ENCODE measurements at places on chromosomes 11 and 22. TPM values are rescaled to one million over a fixed set of nuclear protein-coding genes. Genes with fewer than 3 reads are reported as not detected.

GRCh38 chr22:25548866-25549464, 15.5 kb upstream of the GRK3 start:
- no peak for DNase-seq

- peak; percentile 52 for DNase-seq
Observed at GRCh38 chr22:40036591-40037225, 42.0 kb downstream of the FAM83F start.

MEI1 gene
- 0.18 TPM for total RNA-seq

PGA4 gene
- total RNA-seq = not detected

DNA sequence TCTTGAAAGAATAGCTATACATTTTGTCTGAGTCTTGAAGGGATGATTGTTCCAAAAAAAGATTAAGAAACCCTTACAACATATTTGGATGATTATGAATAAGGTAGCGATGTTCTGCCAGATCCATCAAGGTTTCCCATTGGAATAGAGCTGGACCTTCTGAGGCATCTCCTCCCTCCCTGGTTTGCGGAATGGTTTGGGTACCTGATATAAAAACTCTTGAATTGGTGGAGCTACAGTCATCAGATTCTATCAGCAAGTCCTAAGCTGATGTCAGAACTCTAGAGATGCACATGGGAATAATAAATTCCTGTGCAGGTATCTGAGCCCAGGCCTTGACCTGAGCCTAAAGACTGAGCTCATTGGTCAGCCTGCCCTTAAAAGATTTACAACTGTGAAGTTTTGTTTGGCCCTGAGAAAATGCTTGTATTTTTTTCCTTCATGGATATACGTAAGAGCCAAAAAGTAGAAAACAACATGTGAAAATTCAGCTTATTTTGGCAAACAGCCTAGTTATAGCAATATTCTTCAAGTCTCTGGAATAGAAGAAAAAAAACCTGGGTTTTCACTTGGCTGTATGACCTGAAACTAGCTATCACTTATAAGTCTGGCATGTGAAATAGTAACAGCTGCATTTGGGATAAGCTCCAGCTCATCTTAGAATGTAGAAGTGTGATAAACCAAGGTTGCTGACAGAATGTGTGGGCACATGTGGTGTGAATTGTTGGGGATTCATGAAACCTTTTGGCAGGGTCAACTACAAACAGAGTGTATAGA, 265.7 kb upstream of the CTSC start:
- no peak for DNase-seq

GRCh38 chr22:48607901-48608662, 1219.6 kb downstream of the BRD1 start:
- no peak for DNase-seq

GRCh38 chr11:128240546-128240945, 346.8 kb downstream of the ETS1 start:
- DNase-seq = no peak

OR56A3 gene
- total RNA-seq = not detected

DNA sequence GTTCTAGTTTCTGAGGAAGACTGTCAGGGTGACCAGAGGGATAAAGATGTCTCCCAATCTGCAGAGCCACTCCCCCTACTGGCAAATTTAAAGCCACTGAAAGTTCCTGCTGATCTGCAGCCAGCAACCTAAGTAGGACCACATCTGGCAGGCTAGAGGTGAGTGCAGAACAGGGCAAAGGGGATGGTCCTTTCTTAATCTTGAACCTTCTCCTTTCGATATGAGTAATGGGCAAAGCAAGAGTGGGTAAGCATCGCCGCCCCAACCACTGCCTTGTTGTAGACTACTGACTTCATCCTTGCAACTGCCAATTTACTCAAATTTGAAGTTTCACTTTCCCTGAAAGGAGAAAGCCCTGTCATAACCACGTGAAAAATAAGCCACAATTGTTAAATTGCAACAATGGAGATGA, 30.7 kb downstream of the SCUBE2 start:
- no peak for DNase-seq

DNA sequence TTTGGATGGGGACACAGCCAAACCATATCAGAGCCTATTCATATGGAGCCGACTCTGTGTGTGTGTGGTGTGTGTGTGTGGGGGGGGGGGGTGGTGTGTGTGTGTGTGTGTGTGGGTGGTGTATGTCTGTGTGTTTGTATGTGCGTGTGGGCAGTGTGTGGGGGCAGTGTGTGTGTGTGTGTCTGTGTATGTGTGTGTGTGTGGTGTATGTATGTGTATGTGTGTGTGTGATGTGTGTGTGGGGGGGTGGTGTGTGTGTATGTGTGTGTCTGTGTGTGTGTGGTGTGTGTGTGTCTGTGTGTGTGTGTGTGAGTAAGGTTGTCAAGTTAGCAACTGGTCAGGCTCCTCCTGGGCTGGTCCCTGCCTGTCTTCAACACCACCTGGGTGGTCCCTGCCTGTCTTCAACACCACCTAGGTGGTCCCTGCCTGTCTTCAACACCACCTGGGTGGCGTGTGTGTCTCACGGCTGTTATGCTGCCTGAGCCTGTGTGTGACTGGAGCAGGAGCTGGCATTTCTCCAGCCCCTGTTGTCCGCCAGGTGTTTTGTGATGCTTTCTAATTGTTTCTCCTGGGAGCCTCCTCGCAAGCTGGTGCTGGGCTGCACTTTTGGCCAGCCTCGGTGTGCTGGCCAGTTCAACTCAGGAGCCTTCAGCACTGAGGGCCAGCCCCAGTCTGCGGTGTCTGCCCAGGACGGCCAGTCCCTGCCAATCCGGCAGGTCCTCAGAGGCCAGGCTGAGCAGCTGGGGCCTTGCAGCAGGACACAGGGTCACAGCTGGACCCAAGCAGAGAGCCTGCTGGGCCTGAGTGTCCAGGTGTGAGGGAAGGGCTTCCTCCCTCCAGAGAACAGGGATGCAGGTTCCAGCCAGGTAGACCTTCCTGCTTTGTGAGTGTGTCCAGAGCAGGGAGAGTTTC, 21.5 kb upstream of the PVALB start:
- no peak for DNase-seq

TYMP gene
- 56.0 TPM for total RNA-seq

DNA sequence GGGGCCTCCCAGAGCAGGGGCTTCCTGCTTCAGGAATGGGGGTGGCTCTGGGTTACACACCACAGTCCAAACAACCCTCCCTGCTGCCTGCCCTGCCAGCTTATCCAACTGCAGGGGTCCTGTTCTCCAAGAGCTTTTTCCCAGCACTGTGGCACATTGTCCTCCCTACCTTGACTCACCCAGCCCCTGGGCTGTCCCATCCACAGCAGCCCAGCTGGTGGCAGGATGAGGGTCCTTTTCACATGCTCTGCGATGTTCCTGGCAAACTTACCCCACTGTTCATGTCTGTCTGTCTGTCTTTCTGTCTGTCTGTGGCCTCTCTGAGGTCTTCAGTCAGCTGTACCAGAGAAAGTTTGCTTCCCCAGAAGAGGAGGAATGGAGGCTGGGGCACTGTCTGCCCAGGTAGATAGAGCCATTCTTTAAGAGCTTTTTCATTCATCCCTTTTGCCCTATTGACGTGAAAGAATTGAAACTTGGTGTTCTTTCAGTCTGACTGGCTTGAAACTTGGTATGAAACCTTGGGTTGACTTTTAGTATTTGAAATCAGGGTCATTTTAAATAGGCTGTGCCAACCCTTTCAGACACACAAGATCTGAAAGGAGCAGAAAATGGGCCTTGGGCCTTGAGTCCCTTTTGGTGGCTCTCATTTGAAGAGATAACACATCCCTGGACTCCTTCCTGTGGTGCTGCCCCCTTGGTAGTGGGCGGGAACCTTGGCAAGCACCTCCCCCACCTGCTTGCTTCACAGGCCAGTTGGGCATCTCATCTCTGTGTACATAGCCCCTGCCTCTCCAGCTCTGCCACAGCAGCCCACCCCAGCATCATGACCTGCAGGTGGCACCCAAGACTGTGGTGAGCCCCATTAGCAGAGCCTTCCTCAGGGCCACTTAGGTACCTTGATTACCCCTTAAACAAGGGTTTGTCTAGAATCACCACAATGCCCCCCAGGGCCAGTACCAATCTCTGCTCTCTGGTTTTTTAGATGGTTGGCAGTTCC, 74.6 kb upstream of the SUSD2 start:
- no peak for DNase-seq

DNA sequence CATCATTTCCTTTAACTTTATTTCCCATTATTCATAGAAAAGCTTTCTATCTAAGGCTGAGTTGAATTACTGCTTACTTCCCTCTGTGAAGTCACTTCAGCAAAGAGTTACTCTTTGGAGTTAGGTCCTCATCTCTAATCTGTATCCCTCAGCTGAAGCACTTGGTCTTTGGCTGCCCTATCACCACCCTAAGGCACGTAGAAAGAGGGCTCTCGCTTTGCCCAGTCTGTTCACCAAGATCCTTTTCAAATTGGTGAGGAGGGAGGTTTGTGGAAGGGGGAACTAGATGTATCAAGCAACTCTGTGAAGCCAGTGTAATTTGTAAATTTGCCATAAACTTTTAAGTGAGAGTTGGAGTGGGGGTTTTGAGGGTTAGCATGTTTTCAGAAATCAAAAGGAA, 43.4 kb downstream of the PAX6 start:
- no peak for DNase-seq

GRCh38 chr22:46890819-46891218, 128.4 kb downstream of the TBC1D22A start:
- no peak for DNase-seq

CNTF gene
- total RNA-seq = 3.0 TPM

All from Panc1 (cell line).